ENCODE measurements at places on chromosomes 11 and 22.

DNA sequence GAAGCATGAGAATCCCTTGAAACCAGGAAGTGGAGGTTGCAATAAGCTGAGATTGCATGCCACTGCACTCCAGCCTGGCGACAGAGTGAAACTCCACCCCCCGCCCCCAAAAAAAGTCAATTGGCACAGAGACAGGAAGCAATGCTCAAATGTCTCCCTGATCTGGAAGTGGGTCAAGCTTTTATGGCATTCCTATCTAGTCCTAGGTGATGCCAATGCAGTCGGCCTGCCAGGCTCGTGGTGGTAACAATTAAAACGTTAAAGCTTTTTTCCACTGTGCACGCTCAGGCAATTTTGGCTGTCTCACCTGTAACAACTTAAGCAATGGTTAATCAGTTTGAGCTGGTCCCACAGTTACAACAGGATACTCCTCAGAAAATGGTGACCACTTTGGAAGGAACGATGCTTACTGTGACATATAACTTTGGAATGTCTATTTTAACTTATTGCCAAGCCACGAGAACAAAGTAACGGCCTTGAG, 18.9 kb upstream of the PISD start:
- DNase-seq: peak; percentile 78

DNA sequence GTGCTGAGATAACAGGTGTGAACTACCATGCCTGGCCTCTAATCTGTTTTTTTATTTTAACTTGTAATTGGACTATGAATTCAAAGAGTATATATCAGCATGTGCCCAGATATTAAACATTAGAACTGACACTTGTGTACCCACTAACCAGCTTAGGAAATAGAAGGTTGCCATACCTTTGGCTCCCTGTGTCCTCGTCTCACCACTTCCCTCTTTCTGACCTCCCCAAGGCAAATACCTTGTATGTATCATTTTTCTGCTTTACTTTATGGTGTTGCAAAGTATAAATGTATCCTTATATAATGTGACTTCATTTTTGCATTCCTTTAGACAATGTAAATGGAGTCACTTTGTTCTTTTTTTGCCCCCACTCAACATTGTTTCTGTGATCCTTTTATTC, 9.1 kb downstream of the PPP6R3 start:
- no peak for DNase-seq

GRCh38 chr11:81888391-81888790, 845.3 kb downstream of the FAM181B start:
- DNase-seq: peak; percentile 4

- peak; percentile 91 for DNase-seq
Observed at GRCh38 chr22:17098379-17098819, 13.6 kb downstream of the IL17RA start.

DNA sequence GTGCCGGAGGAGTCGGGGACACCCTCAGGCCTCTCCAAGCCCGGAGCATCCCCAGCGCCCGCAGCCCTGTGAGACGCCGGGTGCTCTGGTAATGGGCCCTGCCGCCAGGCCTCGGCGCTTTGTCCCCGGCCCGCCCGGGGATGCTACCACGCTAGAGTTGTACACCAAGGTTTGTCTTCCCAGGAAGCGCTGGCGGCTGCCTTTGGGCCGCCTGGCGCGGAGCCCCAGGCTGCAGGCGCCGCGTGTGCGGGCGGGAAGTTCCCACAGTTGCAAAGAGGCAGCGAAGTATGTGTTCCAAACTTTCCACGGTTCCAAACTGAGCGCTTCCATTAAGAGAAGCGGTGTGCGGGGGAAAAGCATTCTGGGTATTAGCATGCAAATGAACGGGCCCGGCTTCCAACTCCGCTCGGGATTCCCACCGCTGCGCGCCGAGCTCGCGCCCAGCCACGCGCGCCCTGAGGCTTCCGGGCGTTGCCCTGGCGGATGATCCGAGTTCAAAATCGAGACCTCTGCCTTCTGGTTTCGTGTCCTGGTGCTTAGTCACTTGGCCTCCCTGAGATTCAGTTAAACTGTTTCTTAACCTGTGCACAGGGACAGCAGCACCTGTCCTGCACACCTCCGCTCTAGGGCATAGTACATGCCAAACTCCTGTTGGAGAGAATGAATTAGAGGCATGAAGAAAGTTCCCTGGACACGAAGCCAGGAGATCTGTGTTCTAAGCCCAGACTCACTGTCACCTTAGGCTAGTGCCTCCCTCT, 1.3 kb upstream of the PATZ1 start:
- DNase-seq: peak; percentile 85

GRCh38 chr11:129965248-129965647, 37.4 kb downstream of the PRDM10 start:
- no peak for DNase-seq

DNA sequence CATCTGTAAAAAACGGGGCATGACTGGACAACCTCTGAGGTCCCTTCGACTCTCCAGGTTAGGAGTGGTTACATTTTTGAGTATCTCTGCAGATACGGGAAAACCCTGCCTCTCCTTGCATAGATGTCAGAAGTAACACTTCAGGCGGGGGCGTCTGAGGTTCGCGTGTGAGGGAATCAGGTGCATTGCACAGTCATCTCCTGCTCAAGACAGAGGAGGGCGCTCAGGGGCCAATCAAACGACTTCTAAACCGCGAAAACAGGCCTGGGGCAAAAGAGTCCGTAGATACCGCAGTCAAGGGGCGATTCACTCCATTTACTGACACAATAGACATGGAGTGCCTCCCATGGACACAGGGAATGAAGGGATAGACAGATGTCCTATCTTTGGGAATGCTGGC, 31.7 kb downstream of the KIRREL3 start:
- DNase-seq: no peak

DNA sequence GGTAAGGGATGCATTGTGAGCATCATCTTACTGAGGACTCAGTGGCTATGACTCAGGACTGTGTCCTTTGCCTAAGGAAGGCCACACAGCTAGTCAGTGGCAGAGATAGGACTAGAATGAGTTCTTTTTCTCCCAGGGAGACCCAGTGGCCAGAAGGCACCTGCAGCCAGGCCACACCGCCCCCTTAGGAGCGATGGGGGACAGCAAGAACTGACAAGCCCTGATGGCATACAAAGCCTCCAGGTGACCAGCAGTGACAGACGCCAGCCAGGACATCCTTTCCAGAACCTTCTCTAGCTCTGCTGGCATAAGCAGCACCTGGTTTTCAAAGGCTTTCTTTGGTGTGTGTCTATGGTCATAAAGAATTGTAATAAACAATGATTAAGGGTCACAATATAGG, 240.1 kb downstream of the ST3GAL4 start:
- no peak for DNase-seq

DNA sequence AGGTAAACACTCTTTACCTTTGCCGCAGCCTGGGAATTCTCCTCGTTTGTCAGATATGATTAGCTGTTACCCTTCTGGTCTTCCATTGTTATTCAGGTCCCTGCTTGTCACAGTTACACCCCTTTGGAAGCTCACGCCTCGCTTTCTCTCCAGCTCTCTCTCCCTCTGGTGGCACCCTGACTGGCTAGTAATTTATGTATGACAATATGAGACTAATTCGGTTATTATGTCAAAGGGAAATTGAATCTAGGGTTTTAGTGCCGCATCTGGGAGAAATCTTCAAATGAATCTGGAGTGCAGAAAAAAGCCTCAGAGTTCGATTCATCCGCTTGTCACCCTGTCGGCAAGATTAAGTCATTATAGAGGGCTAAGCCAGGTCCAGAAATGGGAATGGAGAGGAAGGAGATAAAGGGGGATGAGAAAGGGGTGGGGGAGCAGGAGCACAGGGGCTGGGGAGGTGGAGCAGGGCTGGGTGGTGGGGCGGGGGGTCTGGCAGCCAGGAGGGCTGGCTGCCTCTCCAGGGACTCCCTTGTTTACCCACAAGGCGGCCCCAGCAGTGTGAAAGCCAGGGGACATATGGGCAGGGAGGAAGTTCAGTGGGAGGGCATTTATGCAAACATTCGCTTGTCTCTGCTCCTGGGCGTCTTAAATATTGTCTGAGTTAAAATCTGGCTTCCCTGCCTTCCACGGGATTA, 179.0 kb upstream of the NECTIN1 start:
- DNase-seq: no peak

Data from inflammatory macrophage treated with lipopolysaccharide for 1 hour (primary cell).